ENCODE measurements at places on chromosomes 11 and 22.

- DNase-seq = peak; percentile 77
Measured at GRCh38 chr11:120334894-120335462, 1.2 kb upstream of the ARHGEF12 start.

DNA sequence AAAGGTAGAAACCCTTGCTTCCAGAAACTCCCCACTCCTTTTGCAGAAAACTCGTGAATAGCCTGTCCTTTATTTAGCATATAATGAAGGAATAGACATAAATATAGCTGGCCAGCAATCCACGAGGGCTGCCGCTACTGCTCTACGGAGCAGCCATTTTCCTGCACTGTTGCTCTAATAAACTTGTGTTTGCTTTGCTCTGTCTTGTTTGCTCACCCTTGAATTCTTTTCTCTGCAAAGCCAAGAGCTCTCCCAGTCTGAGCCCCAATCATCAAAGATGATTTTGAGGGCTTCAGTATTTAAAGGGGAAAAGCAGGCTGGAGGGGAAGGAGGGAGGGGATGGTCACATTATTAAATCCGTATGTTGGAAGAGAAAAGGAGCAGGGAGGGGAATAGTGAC, 16.6 kb upstream of the CHKA start:
- DNase-seq = no peak

GRCh38 chr11:44004452-44005062, 43.2 kb upstream of the ACCSL start:
- DNase-seq = no peak

DNA sequence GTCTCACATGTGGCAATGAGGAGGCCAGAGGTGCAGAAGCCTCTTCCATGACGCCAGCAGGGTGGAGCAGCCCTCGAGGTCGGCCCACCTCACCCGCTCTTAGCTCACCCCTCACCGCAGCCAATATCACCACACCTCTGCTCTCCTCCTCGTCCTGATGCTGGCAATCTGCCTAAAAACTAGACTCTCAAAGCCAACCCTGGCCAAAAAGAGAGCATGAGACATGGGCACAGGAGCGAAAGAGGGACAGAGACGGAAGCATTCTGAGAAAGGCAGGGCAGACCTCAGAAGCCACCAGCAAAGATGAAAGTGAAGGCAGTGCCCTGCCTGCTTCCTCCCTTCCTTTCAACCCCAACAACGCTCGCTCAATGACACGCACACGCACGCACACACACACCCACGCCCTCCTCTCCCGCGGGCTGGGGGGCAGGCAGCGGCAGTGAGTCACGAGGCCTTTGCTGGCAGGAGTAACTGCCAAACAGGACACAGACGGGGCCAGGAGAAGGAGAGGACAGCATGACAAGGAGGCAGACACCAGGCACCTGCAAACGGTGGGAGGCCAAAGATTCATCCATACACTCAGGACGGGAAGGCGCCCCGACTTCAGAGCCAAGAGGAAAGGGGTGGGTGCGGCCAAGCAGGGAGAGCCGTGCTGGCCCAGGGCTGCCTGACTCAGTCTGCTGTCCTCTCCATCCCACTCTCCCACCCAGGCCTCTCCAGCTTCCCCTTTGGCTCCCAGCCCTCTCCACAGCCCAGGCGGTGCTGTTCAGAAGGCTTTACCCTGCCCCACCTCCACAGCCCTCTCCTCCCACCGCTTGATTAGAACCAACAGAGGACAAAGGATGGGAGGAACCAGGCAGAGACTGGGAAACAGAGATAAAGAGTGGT, 11.4 kb downstream of the IGSF9B start:
- DNase-seq = peak; percentile 33

DNA sequence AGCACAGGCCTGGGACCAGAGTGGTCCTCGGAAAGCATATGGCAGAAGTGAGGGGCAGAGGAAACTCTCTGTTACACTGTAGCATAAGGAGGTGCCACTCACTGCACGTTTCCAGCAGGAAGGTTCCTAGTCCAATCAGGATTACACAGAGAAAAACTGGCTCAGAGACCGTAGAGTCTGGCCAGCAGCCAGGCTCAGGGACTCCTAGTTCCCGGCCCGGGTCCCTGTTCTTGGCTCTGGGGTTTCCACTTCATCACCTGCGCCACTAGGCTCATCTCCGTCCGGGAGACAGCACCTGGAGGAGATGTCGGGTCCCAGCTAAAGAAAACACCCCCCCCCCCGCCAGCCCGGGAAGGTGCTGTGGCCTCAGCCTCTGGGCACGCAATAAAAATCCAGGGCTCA, 1.1 kb downstream of the TTLL12 start:
- DNase-seq = peak; percentile 44

DNA sequence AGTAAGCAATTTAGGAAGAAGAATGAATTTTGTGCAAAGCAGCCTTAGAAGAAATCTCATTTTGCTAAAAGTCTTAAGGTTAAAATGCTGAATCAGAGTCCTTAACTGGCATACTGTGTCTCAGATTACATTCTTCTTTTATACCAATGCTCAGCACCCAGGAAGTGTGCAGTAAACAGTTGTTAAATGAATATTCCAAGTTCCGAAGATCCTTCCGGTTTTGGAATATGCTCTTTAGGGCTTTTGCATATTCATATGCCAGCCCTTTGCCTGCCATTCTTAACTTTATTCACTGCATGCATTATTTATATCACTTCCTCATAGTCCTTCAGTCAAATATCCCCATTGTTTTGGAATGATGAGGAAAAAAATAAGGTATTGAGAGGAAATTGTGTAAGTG, 242.0 kb downstream of the DDX10 start:
- DNase-seq = no peak

DNA sequence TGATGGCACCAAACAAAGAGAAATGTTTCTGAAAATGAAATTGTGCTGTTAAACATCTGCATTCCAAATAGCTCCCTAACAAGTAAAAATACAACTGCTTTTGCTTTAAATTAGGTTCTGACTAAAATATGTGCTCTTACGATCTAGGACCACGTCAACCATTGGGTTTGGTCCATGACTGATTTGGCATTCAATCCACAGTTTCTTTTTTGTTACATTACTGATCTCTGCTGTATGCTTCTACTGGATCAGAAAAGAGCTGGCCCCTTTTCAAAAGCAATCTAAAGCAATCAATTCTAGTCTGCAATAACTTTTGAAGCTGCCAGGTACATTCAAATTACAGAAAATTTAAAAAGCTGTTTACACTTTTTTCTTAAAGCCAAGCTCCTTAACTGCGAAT, 1047.1 kb upstream of the CCDC90B start:
- no peak for DNase-seq

DNA sequence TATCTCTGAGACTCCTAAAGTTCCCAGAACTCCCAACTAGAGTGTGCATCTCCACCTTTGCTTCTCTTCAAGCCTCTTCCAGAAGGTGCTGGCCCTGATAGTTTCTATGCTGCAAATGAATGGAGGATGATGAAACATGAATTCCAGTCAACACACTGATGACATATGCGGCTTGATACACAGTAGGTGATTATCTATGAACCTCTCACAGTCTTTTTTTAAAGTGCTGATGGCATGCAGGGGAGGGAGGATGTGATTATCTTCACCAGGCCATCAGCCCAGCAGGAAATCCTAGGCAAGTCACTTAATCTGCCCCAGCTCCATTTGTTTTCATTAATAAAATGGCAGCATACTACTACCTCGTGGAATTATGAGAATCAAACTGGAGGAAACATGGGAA, 548.5 kb downstream of the SOX6 start:
- DNase-seq = no peak

DNA sequence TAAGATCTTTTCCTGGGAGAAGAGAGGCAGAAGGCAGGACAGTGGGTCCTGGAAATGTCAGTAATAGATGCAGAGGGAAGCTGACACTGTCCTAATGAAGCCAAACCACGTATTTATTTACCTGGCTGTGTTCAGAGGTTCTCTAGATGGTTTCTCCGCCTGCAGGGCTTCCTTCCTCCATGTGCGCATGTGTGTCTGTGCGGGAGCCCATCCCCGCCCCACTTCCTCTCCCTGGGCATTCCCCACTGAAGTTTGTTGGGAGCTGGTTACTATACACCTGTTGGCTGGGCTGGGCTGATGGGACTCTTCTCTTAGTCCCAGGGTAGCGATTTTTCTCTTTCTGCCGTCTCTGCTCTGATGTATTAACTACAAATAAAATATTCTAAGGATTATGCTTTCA, 204.9 kb upstream of the TBCEL start:
- no peak for DNase-seq

DNA sequence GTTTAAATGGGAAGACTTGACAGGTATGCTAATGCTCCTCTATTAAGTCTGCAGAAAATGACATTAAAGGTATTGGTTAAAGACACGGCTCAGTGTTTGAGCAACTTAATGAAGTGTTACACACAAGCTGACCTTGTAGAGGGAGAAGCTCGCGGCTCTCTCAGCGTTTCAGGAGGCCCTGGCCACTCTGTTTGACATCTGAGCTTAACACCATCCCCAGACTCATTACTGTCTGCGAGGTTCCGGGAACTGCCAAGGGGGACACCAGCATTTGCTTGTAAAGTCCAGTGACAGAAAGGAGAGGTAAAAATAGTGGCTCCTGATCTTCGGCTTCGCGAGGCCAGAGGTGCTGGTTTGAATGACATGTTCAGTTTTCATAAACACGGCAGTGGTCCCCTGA, 540.7 kb upstream of the CADM1 start:
- DNase-seq = no peak

GRCh38 chr11:129528296-129528695, 152.6 kb downstream of the BARX2 start:
- no peak for DNase-seq

- DNase-seq = no peak
Measured at GRCh38 chr22:25212337-25212736, 7.1 kb upstream of the CRYBB2 start.

DNA sequence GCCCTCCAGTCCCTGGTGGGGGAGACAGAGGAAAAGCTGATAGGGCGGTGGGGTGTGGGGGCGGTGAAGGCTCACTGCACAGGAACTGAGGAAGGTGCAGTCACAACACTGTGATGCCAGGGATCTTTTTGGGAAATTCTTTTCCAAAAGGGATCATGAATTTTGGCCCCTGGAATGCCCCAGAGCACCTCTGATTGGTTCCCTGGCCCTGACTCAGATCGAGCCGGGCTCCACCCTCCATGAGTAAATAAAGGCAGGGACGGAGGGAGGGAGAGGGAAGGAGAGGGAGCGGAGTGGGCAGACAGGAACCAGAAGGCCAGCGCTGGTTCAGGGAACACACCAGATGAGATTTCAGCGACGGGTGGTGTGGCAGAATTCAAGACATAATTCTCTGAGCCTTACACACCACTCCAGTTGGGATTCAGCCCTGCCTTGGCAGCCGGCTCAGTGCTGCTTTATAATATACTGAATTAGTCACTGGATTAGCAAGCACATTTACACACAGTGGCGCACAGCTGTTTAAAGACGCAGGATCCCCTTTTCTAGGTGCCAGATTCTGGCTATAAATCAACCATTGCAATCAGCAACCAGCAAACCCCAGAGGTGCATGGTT, 80.3 kb downstream of the ETS1 start:
- DNase-seq = no peak

DNA sequence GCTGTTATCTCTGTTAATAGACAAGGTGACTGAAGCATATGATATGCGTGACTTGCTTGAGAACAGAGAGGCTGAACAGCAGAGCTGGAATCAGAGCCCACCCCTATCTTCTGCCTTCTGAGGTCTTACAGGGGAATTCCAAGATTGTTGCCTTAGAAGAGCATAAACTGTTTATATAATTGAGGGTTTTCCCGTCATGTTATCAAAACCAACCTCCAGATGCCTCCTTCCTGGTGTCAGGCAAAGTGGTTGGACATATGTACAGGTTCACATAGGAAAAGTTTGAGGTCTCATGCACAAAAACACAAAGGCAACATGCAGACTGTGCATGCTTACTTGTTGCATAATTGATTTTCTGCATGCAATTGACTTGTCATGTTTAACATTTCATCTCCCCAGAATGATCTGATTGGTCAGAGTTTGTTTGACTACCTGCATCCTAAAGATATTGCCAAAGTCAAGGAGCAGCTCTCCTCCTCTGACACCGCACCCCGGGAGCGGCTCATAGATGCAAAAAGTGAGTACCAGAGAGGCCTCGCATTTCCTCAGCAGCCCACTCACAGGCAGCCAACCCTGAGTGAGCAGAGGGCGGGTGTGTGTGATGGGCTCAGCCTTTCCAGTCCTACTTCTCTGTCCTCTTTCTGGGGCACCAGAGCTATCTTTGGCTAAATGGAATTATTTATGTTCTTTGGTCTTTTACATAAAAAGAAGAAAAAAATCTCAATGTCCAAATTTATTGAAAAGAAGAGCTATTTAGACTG, 88.9 kb downstream of the BMAL1 start:
- no peak for DNase-seq

DNA sequence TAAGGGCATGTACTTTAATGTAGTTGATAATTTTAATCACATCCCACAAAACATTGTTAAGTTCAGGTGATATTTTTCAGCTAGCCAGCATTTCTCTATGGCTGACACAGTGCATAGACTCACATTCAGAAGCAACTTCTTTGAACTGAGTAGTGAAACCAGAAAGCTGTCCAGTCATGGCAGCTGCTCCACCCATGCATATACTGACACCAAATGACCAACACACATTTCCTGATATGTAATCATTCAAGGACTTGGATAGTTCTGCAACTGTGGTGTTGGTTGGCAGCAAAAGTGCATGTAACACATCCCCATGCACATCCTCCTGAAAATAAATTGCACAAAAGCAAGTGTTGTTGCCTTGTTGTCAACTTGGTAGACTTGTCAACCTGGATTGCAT, 39.7 kb downstream of the CALCA start:
- DNase-seq = no peak

DNA sequence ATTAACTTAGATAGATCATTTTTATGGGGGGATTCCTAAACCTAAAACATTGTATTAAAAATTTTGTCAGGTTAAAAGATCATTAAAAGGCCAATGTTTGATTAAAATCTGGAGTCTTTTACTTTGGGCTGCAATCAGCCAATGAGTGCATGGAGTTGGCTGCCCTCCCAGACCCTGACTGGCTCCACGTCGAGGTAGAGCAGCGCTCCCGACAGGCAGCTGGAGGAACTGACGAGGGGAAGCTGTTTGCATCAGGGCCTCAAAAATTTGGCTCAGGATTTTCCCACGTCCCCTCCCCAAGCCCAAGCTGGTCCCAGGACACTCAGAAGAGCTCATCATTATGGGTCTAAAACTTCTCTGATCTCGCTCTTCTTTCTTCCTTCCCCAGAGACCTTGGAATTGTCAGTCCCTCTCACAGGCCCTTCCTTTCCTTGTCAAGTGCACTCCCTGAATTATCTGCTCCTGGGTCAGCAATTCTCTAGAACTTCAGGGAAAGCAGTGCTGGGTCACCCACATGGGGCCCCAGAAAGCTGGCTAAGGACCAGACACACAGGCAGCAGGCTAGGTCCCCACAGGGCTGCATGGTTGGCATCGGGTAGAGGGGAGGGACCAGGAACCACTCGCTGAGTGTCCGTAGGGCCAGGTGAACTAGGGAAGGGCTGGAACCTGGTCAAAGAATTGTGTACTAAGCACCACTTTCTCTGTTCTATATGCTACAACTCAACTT, 119.6 kb upstream of the IGLL5 start:
- DNase-seq = no peak

GRCh38 chr11:43952401-43953342, 10.2 kb downstream of the C11orf96 start:
- no peak for DNase-seq

GRCh38 chr22:42388130-42388797, 43.9 kb downstream of the NFAM1 start:
- peak; percentile 85 for DNase-seq

- DNase-seq = no peak
Measured at GRCh38 chr11:110513846-110514437, 84.2 kb downstream of the FDX1 start.
